Kidney tubule cell (primary cell): ENCODE measurements at places on chromosomes 12 and 14.

GRCh38 chr14:37417833-37418232 is 177.2 kb downstream of the FOXA1 start:
- no peak for DNase-seq

GRCh38 chr12:99736760-99737269 is 89.3 kb downstream of the GARIN6 start:
- DNase-seq = no peak

- no peak for DNase-seq
These were observed 4.8 kb downstream of the PRKCH start for GRCh38 chr14:61326146-61326545.

GRCh38 chr12:51329742-51330141 is 5.8 kb upstream of the BIN2 start:
- no peak for DNase-seq

GRCh38 chr14:79248771-79249170 is 962.5 kb downstream of the DIO2 start:
- no peak for DNase-seq

DNA sequence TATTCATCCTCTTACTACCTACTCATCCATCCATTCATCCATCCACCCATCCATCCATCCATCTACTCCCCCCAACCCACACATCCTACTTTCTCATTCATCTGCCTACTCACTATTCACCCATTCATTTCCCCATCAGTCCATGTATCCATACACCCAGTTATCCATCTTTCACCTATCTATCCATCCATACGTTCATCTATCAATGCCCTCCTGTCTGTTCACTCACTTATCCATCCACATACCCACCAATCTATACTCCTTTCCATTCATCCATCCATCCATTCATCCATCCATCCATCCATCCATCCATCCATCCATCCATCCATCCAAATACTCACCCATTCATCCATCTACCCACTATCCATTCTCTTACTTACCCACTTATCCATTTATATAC is 117.8 kb upstream of the LHX5 start:
- no peak for DNase-seq

- peak; percentile 64 for DNase-seq
These were observed 43.3 kb upstream of the DHRS4 start for GRCh38 chr14:23910101-23910875.

- no peak for DNase-seq
These were observed 51.4 kb downstream of the C14orf132 start for GRCh38 chr14:96090441-96091148.

DNA sequence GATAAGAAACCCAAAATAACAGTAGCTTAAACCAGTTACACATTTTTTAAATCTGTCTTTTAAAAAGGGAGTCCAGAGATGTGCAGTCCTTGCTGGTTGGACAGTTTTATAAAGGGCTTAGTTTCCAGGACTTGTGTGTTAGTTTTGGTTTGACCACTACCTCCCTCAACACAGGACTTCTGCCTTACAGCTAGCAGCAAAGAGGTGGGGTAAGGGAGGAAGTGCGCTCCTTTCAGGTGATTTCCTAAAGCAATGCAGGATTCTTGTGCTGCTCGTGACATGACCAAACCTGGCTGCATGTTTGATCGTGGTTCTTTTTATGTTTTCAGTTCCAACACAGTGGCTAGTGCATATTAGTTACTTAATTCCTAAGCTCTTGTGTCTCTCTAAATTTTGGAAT is 266.2 kb downstream of the TMTC2 start:
- DNase-seq = peak; percentile 1

GRCh38 chr14:51203881-51204280 is 36.2 kb upstream of the TMX1 start:
- DNase-seq = no peak

GRCh38 chr14:95174184-95174792 is 17.0 kb upstream of the DICER1 start:
- no peak for DNase-seq

GRCh38 chr12:40768125-40768864 is 76.1 kb downstream of the CNTN1 start:
- DNase-seq = no peak

DNA sequence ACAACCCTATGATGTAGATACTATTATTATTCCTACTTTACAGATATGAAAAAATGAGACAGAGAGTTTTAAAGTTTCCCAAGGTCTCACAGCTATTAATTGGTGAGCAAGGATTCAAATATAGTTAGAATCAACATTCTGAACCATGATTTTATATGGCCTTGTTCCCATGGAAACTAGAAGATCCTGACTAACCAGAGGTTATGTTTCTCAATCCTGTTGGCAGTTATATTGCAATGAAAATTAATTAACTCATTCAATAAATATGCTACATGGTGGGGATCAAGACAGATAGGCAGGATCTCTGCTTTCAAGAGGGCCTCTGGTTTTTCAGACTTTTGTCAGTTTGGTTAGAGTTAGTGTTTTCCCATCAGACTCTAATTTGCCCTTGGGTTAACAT is 9.3 kb upstream of the FUT8 start:
- no peak for DNase-seq

GRCh38 chr12:21542403-21542802 is 16.3 kb downstream of the SPX start:
- DNase-seq = no peak

- no peak for DNase-seq
These were observed 71.0 kb downstream of the TRAFD1 start for GRCh38 chr12:112196196-112196875.

- no peak for DNase-seq
These were observed 25.9 kb upstream of the PRKD1 start for GRCh38 chr14:29953501-29953900.

GRCh38 chr14:75806352-75806832 is 145.3 kb downstream of the TTLL5 start:
- peak; percentile 37 for DNase-seq

GRCh38 chr14:51938137-51938536 is 51.2 kb upstream of the RTRAF start:
- no peak for DNase-seq

GRCh38 chr14:74846168-74846567 is 29.8 kb downstream of the PROX2 start:
- no peak for DNase-seq

DNA sequence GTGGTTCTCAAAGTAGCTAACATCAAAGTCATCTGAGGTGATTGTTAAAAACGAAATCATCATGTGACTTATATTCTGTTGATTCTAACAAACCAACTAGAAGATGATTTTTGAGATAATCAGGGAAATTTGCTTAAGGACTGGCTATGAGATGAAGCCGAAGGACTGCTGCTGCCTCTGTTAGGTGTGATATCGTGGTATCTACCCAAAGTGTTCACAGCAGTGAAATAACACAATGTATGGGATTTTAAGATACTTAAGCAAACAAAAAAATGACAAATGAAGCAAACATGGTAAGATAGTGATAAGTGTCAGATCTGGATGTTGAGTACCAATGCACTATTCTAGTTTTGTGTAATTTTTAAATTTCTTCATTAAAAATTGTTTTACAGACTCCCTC is 59.1 kb downstream of the GXYLT1 start:
- no peak for DNase-seq

- DNase-seq = no peak
These were observed 213.5 kb downstream of the PELI2 start for GRCh38 chr14:56331592-56332216.

- DNase-seq = no peak
These were observed 501.1 kb downstream of the NAV3 start for GRCh38 chr12:78331753-78332152.

GRCh38 chr12:116266631-116267349 is 10.7 kb downstream of the MED13L start:
- DNase-seq = no peak

DNA sequence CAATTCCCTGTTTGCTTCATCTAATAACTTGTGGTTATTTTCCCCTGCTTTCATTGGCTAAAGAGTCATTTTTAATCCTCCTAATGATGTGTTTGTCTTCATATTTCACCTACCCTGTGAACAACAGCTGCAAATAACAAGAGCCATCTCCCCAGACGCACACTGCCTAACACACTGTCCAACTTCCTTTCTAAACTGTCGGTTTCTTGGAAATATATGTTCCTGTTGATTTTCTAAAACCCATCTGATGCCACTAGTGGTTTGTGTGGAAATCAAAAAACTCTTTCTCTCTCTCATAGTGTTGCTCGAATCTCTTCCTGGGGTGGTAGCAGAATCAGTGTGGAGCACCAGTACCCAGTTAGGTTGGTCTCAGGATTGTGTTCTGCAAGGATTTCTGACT is 226.9 kb downstream of the EPS8 start:
- DNase-seq = no peak

- peak; percentile 49 for DNase-seq
These were observed 41.8 kb upstream of the CLMN start for GRCh38 chr14:95361373-95362137.

DNA sequence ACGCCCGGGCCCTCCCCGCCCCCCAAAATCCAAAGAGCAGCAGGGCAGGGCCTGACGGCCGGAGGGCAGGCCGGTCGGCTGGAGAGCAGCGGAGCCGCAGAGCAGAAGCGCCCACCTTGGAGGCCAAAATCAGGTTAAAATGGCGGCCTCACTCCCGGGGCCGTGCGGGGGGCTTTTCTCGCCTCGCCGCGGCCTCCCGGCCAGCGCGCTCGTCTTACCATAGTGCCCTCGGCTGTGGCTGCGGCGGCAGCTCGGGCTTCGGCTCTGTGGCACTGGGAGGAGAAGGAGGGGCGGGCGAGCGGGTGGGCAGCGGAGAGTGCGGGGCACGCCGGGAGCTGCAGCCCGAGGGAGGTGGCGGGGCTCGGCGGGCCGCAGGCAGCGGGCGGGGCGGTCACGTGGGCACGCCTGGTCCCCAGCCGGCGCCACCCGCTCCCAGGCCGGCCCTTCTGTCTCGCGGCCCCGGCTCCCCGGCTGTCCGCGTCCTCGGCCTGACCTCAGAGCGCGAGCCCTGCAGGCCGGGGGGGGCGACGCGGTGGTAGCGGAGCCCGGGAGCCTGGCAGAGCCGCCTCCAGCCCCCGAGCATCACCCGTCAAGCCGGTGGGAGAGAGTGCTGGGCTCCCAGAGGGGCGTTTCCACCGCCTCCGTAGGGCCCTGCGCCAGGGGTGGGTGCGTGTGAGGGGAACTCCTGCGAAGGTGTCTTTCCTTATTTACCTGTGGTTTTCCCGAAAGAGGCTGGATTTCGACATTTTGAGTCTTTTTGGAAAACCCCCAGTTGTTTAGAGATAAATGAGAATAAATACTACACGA is at the start of gene CFL2:
Gene CFL2, minus strand, starts transcription at position 274 of the 807 bp plus-strand sequence. Its CDS starts 53 bp downstream, at position 221.
- peak; percentile 80 for DNase-seq

DNA sequence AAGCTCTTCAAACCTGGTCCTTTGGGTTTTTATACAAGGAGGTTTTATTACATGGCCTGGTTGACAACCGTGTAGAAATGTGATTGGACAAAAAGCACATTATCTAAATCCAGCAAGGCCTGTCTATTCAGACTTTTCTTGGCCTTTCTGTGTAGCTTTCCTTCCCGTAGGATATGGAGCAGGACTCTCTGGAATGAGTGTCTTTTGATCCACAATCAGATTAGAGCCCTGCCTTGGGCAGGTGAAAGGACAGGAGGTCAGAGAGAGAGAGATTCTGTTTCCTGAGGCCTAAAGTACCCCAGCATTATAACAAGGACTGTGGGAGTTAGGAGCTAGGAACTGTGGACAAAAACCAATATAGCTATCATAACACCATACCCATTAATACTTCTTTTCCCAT is 375.5 kb upstream of the RGS6 start:
- no peak for DNase-seq

DNA sequence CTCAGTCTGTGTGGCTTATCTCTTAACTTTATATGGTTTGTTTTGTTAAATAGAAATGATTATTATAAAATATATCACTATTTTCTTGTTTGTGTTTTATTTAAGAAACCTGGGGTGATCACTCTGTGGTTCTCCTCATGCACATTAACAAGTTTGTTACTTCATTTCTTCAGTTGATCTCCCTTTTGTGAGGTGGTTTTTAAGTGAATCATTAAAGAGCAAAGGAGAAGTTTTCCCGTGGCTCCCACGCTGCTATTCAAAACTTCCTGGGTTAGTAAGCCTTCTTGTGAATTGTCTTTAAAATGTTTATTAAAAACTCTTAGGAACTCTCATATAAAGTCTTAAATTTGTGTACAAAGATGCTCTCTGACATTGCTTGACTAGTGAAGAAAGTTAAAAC is 11.8 kb downstream of the ADIPOR2 start:
- DNase-seq = peak; percentile 19

DNA sequence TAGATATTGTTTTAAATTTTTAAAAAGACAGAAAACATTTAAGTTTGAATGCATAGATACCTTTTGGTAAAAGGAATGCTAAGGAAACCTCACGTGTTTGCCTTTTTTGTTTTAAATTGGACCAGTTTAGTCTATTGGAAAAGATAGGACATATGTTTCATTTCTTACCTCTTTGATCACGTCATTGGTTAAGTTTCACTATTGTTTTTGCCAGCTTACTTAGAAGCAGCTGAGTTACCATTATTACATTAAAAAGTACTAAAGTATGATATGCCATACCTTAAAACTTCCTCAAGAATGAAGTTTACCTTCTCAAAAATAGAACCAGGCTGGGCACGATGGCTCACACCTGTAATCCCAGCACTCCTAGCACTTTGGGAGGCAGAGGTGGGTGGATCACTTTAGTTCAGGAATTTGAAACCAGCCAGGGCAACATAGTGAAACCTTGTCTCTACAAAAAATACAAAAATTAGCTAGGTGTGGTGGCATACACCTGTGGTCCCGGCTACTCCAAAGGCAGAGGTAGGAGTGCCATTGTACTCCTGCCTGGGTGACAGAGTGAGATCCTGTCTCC is 54.4 kb downstream of the SRGAP1 start:
- no peak for DNase-seq

DNA sequence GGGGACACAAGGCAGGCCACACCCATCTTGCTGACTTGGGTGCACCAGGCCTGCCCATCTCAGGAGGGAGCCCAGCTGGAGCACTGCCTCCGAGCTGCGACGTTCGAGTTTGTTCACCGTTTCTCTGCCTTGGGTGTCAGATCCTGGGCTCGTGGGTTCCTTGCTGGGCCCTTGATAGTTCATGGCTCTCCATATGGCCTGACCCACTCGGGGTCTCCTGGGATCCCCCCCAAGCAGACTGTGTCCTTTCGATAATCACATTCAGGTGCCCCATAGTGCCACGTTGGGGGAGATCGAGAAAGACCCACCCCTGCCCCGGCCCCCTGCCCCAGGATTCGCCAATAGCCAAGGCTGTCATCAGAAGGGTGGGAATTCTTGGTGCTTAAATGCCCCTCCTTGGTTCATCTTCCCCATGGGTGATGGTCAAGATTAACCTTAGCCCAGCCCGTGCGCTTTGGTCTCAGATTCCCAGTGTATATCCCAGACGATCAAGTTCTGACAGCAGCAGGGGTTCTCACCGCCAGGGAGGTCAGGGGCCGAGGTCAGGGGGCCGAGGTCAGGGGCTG is 7.4 kb downstream of the RFLNA start:
- DNase-seq = no peak
